ENCODE measurements at places on chromosomes 7 and 10.

DNA sequence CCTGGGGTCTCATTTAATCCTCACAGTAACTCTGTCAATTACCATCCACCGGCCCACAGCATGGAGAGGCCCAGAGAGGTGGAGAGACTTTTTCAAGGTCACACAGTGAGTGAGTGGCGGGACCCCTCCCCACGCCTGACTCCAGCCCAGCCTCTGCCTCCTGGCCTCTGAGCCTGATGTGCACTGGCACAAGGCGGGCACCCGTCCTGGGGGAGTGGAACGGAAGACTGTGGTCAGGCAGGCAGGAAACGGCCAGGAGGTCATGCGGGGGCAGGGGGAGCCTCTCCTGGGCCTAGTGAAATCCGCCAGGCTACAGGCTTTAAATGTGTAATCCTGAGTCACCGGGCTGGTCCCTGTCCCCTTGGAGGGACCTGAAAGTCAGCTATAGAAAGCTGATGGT is 32.2 kb downstream of the ZCCHC24 start:
- no peak for DNase-seq

DNA sequence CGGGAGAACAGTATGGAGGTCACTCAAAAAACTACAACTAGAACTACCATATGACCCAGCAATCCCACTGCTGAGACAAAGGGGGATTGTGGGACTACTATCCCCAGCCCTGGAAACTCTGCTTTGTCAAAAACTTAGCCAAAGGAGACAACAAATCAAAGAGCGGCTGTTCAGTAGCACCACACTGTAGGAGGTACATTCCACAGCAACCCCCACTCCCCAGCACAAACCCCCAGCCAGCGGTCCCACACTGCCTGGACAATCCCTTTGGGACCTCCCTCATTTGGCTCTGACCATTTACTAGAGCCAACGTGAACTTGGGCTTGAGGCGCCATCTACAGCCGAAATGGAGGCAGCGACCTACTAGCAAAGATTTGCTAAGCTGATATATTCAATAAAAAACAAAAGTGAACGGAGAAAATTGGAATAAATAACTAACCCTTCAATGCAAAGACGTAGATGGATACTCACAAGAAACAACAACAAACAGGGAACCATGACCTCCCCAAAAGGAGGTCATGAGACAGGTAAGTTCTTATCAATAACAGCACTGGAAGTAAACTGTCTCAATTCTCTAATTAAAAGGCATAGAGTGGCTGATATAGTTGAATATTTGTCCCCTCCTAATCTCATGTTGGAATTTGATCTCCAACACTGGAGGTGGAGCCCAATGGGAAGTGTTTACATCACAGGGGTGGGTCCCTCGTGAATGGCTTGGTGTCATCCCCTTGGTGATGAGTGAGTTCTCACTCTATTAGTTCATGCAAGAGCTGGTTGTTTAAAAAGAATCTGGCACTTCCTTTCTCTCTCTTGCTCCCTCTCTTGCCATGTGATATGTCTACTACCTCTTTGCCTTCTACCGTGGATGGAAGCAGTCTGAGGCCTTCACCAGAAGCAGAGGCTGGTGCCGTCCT is 119.0 kb upstream of the KCNMA1 start:
- DNase-seq = peak; percentile 80

DNA sequence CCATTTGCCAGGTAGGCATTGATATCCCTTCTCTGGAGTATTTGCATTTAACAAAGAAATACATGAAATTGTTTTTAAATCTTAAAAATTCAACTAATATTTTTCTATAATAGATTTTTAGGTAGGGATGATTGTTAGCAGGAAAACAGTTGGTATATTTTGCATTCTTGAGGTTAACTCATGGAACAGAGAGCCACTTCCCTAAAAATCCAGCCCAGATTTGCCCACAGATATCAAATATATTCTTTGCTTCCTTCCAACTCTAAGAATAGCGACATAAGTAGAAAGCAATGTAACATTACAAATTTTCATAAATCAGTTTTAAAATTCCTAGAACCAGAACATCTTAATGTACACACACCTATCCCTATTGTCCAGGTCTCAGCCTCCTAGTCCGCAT is 45.0 kb upstream of the ANLN start:
- DNase-seq = no peak

- no peak for DNase-seq
Measured at GRCh38 chr10:29643771-29644501, 9.2 kb upstream of the SVIL start.

- DNase-seq = no peak
Measured at GRCh38 chr10:68934994-68935393, 21.0 kb upstream of the DDX21 start.

GRCh38 chr10:17782921-17783665 is 26.1 kb upstream of the MRC1 start:
- no peak for DNase-seq

- DNase-seq = peak; percentile 48
Measured at GRCh38 chr7:54841772-54842697, 83.0 kb upstream of the SEC61G start.

DNA sequence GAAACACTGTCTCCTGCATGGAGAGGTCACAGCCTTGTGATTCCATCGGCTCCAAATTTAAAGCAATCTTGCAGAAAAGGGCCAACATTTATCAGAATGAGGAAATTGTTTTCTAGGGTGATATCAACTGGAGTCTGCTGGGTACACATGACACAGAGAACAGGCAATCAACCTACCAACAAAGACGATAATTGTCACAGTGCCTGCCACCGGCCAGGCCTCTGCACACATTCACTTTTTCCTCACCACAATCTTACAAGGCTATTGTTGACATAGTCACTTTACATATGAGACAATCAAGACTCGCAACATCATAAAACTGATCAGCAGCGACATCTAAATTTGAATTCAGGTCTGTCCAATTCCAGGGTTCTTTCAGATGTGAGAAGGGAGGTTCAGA is 189.4 kb downstream of the KCNMA1 start:
- no peak for DNase-seq

GRCh38 chr7:93238748-93239147 is 6.6 kb downstream of the VPS50 start:
- DNase-seq = no peak

DNA sequence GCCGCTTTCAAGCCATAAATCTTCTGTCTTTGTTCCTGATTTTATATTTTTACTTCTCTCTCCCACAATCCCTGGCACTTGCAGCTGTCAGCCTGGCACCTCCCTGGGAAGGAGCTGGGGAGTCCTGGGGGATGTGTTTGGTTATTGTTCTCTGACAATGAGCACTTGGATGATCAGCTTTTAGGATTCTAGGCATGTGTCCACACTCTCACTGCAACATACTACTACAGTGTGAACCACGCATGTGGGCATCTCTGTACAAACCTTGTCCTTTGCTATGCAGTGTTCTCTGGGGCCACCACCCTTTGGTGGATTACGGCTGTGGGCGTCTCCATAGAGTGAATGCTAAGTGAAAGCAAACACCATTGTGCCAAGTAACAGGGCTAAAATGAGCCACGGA is 168.4 kb upstream of the KMT2E start:
- no peak for DNase-seq

DNA sequence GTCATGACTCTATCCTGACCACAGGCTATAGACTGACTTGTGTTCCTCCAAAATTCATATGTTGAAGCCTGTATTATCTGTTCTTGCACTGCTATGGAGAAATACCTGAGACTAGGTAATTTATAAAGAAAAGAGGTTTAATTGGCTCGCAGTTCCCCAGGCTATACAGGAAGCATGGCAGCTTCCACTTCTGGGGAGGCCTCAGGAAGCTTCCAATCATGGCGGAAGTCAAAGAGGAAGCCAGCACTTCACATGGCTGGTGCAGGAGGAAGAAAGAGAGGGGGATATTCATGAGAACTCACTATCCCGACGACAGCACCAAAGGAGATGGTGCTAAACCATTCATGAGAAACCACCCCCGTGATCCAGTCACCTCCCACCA is 84.3 kb upstream of the KDM7A start:
- DNase-seq = no peak

DNA sequence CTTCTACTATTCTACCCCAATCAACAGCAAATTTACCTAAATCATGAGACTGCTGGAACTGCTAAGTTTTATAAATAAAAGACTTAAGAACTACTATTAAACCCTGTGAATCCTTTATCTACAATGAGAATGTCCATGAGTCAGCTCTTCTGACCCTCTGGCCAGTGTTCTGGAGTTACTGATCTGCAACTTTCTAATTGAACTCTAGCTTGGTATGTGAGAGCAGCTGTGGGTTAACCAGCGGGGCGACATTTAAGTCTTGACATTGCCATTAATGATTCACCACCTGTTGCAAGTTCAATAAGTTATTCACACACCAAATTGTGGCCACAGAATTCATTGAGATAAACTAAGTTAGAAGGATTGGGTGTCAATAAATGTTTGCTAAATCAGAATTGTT is 359.8 kb downstream of the PCDH15 start:
- DNase-seq = peak; percentile 6

DNA sequence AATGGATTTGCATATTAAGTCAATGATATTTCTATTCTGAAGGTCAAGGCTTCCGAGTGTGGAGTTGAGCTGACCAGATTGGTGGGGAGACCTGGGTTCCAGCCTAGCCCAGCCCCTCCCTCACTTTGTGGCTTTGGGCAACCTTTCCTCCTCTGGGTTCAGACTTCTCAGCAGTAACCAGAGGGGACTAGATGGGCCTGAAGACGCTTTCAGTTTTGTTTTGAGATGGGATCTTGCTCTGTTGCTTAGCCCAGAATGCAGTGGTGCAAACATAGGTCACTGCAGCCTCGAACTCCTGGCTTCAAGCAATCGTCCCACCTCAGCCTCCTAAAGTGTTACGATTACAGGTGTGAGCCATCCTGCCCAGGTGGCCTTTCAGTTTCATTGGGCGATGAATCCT is 68.1 kb upstream of the LEP start:
- DNase-seq = no peak

GRCh38 chr7:16693601-16694318 is 47.8 kb downstream of the BZW2 start:
- DNase-seq = no peak

- DNase-seq = no peak
Measured at GRCh38 chr10:8418631-8419030, 364.1 kb downstream of the GATA3 start.

GRCh38 chr10:44618910-44619309 is 234.0 kb upstream of the CXCL12 start:
- no peak for DNase-seq
